Stimulated activated CD4-positive, alpha-beta T cell treated with anti-CD3 and anti-CD28 coated beads, Interleukin-15, amount 100 ng/mL, for 1 hour (primary cell): ENCODE measurements at places on chromosomes 3 and 15.

- no peak for DNase-seq
These were observed 11.2 kb downstream of the ATP8B4 start for GRCh38 chr15:50107591-50108408.

GRCh38 chr3:145357453-145357852 lies 803.5 kb downstream of the PLOD2 start:
- DNase-seq = no peak

DNA sequence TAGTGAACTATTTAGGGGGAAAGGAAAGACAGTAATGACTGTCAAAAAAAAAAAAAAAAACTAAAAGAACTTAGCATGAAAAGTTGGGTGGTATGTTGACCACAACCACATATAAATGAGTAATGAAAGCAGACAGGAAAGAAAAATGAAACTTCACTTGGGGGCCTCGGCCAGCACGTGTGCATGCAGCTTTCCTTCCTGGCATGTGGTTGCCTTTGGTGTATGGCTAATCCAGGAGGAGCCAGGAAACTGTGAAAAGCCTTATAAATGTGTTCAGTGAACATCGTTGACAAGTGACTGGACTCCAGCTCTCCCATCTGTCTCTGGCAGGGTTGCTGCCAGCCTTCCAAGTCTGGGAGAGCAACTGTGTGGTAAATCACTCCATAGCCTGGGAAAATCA lies 195.1 kb downstream of the DTWD1 start:
- DNase-seq = no peak

GRCh38 chr3:8451696-8452095 lies 49.9 kb upstream of the LMCD1 start:
- no peak for DNase-seq

- no peak for DNase-seq
These were observed 94.1 kb upstream of the GOLGA8J start for GRCh38 chr15:29988701-29989100.

- no peak for DNase-seq
These were observed 77.9 kb upstream of the NTRK3 start for GRCh38 chr15:88334436-88334835.

DNA sequence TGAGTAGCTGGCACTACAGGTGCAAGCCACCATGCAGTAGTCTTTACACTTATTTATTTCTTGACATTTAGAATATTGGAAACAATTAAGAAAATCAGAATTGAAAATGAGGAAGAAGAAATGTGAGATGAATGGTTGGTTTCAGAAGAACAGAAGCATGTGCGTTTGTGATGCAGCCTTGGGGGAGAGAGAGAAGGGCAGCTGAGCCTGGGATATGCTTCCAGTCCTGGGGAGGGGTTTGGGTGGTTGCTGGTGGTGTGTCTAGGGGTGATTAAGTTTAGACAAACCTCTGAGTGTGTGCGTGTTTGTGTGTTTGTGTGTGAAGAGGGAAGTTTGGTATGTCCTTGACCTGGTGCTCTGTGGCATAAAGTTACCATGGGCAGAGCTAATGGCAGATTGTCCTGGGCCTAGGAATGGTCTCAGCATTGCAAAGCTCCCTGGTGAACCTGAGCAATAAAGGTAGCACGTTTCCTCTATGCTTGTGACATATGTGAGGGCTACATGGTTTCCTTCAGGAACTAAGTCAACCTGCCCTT lies 35.6 kb downstream of the CTSH start:
- DNase-seq = no peak

- no peak for DNase-seq
These were observed 10.0 kb upstream of the EHD4 start for GRCh38 chr15:41982133-41982930.

- DNase-seq = no peak
These were observed 10.9 kb upstream of the ISL2 start for GRCh38 chr15:76325704-76326103.

- no peak for DNase-seq
These were observed 5.6 kb downstream of the SERPINI1 start for GRCh38 chr3:167740961-167741587.

- no peak for DNase-seq
These were observed 407.4 kb downstream of the NTRK3 start for GRCh38 chr15:87849181-87849580.

- DNase-seq = no peak
These were observed 22.9 kb downstream of the PRR20G start for GRCh38 chr3:127264794-127265514.

GRCh38 chr15:80588801-80589200 lies 106.3 kb upstream of the ABHD17C start:
- no peak for DNase-seq

DNA sequence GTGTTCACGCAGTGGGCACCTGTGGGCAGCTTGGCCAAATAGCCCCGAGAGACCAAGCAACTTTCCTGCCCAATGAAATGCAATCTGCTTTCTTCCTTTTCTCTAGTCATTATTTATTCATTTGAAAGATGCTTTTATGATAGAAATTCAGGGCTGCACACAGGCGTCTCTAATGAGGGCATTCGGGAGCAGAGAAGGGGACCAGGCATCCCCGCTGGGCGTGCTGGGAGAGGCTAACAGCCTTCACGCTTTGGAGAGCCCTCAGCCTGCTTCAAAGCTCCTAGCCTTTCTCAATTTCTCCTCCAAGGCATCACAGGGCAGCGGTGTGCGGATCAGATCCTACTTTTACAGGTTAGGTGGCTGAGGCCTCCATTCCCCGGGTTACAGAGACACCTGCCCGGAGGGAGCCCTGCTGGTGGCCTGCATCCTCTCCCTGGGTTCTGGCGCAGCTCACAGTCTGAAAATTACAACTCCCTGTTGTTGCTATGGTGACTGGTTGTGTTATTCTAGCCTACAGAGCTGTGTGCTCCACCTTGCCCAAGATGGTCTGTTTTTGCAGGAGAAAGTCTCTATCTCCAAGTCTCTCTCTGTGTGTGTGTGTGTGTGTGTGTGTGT lies 21.8 kb upstream of the KLF13 start:
- no peak for DNase-seq

GRCh38 chr15:64004587-64004986 lies 41.7 kb downstream of the DAPK2 start:
- no peak for DNase-seq

DNA sequence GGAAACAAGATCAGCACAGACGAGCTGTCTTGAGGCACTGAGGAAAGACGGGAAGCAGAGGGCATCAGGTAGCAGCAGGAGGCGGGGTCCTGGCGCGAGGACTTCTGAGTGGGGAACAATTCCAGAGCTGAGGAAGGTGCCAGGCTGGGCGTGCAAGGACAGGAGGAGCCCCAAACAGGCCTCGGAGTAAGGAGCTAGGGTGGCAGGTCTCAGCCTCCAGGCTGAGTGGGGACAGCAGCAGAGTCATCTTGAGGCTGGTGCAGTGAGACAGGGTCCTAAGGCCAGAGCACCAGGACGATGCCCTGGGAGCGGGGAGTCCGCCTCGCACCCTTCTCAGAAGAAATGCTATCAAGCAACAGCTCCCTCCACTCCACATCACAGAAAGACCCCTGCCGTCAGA lies 78.4 kb downstream of the PCSK6 start:
- DNase-seq = no peak

DNA sequence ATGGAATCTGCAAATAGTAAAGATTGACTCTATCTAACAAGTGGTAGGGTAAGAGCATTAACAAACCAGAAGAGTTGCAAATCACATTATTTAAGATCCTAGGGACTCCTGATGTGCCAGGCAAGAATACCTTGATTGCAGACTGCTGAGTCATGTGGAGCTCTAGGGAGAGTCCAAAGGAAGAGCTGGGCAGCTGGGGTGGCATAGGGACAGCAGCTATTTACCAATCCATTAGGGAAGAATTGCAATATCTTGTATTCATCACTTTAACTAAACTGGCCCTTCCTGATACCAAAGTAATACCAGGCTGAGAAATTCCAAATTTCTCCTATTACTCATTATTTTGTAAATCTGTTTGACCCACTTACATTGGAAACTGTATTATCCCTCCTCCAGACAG lies 52.2 kb upstream of the ACP3 start:
- DNase-seq = no peak

DNA sequence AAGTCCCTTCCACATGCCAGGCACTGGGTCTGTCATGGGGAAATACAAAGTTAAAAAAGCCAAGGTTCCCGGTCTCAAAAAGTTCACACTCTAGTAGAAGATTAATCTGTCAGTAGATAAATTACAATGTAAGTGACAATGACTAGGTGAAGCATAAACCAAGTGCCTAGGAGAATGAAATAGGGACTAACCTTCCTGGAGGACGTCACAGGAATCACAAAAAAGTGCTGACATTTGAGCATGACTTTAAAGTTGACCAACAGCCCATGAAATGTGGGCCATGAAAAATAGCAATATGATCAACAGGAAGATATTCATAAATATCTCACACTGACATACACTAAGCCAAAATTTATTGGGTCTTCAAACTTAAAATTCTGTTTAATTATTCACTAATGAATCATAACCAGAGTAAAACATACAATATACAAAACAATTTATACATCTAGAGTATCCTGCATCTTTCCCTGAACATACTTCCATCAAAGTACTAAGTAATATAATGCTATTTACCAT lies 20.0 kb downstream of the COPS2 start:
- DNase-seq = no peak

DNA sequence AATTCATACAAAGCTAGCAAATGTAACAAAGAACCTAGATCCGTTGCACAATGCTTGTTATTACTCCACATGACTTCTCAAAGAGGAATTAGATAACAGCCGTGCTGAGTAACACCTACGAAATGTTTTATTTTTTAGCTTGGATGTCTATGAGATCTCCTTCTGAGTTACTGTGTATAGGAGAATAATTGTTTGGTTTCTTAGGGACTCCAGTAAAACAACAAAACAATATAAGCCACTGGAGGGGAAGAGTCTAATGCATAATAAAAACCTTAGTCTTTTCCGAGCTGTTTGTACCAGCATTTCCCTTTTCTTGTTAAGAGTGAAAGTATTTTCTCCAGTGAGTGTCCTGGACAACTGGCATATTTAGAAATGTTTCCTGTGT lies 15.6 kb downstream of the SNAP23 start:
- no peak for DNase-seq

DNA sequence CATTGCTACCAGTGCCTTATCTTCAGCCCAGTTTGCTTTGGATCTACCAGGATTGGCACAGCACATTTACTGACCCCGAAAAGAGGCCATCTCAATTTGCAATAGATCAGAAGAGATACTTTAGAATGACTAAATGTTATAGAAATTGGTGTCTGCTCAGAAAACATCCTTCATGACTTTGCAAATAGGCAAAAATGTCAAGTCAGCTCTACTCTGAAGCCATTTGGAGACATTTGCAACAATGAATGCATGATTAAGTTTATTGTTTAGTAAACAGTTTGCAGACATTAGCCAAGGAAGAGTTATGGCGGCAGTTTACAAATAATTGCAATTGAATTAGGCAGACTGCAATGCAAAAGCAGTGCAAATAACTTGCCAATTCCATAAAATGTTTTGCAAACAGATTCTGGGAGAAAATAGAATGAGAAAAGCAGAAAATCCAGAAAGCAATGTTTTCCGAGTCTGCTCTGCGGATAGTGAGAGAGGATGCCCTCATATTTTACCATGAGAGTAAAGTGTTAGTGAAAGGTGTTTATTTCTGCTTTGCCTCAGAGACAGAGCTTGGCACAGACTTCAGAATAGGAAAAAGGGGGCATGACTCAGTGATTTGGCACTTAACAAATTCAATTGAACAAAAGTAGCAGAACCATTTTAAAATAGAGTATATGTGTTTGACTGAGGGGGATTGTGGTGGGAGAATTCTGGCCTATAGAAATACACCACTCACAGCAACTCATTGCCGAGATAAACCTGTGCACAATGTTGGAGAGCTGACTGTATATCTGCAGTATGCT lies 334.9 kb upstream of the NR2F2 start:
- DNase-seq = no peak

GRCh38 chr3:43183456-43183855 lies 77.6 kb upstream of the POMGNT2 start:
- no peak for DNase-seq

- no peak for DNase-seq
These were observed 30.1 kb downstream of the GPR15 start for GRCh38 chr3:98561727-98562521.
